Right lobe of liver (tissue), 6 donors: ENCODE measurements at places on chromosomes 2 and 18.

- DNase-seq, result no peak
Observed at GRCh38 chr2:158212301-158212700, 110.6 kb downstream of the UPP2 start.

DNA sequence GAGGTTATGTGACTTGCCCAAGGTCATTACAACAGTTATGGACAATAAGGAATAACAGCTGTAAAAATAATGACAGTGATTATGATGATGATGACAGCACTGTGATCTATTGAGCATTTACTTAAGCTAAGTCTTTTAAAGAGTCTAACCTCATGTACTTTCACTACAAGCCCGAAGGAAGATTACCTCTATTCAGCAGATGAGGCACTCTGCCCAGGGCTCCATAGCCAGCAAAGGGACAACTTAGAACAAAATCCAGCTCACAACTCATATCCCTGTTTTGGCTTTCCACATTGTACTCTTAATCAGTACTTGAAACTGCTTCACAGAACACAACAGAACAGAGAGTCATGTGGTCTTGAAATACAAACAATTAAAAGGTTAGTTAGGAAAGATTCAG lies 290.2 kb downstream of the ZNF385B start:
- DNase-seq, result no peak

DNA sequence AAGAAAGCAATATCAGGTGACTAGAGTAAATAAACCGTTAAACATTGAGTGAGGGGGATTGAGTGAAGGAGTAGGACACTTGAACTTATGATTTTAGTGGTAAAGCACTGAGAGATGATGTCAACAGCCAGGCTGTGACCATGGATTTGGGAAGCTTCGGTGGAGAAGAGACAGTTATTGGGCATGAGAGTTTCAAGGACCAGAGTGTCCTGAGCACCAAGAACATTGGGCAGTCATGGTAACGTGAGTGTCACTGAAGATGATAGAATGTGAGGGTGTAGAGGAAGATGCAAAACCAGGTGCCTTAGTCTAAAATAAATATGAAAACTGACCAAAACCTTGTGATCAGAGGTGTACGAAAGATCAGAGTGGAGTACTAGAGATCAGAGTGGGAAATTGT lies 248.1 kb downstream of the ASXL3 start:
- DNase-seq, result no peak

DNA sequence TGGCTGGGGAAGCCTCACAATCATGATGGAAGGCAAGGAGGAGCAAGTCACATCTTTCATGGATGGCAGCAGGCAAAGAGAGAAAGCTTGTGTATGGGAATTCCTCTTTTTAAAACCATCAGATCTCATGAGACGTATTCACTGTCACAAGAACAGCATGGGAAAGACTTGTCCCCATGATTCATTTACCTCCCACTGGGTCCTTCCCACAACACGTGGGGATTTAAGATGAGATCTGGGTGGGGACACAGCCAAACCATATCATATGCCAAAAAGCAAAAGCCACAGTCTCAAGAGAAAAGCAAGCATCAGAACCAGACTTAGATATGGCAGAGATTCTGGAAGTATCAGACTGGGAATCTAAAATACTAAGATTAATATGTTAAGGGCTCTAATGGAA lies 30.0 kb upstream of the SCRN3 start:
- no peak for DNase-seq

DNA sequence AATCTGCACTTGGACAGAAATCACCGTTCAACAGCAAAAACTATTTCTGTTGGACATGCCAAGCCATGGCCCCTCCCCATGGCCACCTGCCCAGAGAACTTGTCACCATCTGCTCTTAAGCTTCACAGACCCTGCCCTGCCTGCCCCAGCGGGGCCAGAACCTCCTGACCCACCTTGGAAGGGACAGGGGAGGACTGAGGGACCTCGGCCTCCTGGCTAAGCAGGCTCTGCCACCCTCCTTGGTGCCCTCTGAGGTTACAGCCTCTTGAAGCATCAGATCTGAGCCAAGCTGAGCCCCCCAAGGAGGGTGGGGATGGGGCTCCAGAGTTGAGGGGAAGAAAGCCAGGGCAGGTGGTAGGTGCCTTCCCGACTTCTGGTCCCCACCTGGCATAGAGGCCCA lies 6.5 kb downstream of the TEX261 start:
- DNase-seq, result no peak

DNA sequence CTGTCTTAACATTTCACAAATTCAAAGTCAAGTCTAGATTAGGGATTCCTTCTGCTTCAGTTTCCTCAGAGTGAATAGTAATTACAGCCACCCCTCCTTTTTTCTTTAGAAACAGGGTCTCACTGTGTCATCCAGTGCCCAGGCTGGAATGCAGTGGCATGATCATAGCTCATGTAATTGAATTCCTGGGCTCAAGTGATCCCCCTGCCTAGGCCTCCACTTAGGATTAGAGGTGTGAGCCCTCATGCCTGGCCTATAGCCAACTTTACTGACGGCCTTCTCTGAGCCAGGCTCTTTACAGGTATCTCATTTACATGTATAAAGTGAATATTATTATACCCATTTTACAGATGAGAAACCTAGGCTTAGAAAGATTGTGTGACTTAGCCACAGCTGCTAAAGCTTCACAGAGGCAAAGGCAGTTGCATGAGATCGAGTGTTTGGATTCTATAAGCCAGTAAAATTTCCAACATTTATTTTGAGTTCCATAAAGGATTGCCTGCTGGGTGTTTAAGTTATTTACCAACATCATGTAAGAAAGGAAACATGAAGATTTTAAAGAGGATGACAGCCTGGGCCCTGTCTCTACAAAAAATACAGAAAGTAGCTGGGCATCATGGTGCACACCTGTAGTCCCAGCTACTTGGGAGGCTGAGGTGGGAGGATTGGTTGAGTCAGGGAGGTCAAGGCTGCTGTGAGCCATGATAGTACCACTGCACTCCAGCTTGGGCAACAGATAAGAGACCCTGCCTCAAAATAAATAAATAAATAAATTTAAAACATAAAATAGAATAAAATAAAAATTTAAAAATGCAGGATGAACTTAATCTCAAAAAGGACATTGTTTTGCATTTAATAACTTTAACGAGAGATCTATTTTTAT lies 1.8 kb downstream of the ENOSF1 start:
- DNase-seq, result no peak

GRCh38 chr2:70684846-70685622 lies 83.0 kb downstream of the ADD2 start:
- no peak for DNase-seq

DNA sequence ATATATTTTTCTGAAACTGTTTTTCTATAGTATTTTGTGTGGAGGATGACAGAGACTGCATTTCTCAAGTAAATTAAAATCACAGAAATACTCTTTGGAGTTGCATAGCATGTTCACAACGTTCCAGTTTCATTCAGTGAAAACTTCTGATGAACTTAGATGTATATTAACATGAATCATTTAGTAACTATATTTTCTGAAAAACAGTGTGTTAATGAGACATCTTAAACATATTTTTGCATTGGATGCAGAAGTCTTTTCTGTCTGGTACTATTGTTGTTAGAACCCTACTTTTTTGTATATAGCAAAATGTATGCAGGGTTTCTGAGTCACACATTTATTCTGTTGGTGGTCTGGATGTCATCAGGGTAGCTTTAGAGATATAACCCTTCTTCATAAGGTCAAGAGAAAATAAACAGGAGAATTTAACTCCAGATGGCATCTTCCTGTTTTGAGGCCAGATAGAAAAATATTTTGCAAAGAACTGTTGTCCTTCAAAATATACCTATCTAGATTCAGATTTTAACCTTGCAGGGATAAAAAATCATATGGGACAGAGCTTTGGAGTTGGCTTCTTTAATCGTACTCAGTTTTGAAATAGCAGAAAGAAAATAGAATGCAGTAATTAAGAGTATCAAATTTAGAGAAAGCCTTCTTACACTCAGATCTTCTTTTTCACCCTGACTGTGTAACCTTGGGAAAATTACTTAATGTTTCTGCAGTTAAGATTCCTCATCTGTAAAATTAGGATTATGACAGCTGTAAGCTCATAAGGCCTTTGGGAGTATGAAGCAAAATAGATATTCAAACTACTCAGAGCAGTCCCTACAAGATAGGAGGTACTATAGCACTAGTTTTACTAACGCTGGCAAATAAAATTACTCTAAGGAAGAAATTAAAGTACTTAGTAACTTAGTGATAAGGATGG lies 5.3 kb downstream of the COL3A1 start:
- DNase-seq, result no peak

- DNase-seq, result no peak
Observed at GRCh38 chr2:24881158-24881557, 38.9 kb downstream of the ADCY3 start.

- no peak for DNase-seq
Observed at GRCh38 chr2:73830871-73831401, 2.2 kb downstream of the STAMBP start.

DNA sequence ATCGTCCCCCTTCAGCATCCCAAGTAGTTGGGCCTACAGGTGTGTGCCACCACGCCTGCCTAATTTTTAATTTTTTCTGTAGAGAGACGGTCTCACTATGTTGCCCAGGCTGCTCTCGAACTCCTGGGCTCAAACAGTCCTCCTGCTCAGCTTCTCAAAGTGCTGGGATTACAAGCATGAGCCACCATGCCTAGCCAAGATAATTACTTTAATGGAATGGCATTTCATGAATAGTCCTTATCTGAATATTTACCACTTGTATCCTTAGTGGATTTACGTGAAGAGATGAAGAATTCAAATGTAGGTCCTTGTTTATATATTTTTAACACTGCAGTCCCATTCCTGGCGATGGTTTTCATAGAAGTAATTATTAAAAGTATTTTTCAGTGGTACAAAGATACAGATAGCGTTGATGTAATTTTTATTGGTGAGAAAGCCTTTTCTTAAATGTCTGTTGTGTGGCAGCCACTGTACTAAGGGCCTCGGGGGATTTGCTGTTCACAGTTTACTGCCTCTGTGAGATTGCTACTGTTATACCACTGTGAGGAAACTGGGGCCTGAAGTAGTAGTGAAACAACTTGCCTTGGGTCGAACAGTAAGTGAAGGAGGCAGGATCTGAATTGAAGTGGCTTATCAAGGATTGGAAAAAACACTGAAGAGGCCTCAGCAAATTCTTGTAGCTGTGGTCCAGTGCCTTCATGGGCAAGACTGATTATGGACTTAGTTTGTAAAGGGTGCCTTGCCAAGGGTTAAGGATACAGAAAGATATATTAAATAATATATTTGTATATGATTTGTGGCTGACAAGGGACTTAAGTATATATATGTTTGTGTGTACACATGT lies 151.2 kb downstream of the PRPF40A start:
- no peak for DNase-seq

GRCh38 chr18:45771587-45772480 lies 47.9 kb downstream of the SLC14A1 start:
- no peak for DNase-seq

- no peak for DNase-seq
Observed at GRCh38 chr18:23494992-23495391, 8.3 kb upstream of the RMC1 start.

DNA sequence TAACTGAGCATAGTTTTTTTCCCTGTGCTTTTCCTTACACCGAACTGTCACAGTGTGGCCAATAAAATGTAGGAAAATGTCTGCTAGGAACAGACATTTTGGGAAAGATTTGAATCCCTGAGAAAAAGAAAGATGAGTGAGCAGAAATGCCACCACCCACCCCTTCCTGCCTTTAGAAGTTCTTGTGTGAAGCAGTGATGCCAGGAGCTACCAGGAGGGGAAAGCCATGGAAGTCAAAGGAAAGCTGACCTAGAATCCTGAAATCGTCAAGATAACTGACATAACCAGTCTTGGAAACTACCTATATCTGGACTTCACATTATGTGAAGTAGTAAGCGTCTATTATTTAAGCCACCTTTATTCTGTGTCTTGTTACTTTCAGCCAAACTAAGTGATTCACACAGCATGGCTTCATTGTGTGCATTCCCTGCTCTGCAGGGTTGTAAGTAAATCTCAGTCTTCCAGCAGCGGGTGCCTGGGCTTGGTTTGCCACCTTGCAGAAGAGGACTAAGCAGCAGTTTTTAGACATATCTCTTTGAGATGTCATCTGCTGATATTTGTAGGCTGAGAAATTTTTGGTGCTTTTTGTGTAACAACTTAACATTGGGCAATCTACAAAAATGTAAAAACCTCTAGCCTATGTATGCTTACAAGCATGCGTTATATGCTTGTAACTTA lies 11.2 kb upstream of the SPRED2 start:
- no peak for DNase-seq
